ENCODE measurements at places on chromosomes 11 and 22.

GRCh38 chr11:70581991-70582885 is 183.9 kb downstream of the CTTN start:
- DNase-seq, result no peak

- no peak for DNase-seq
These were observed 73.7 kb downstream of the MN1 start for GRCh38 chr22:27727673-27728451.

GRCh38 chr22:19169002-19169946 is 9.3 kb downstream of the SLC25A1 start:
- no peak for DNase-seq

- no peak for DNase-seq
These were observed 17.1 kb upstream of the VWA5A start for GRCh38 chr11:124098141-124098540.

DNA sequence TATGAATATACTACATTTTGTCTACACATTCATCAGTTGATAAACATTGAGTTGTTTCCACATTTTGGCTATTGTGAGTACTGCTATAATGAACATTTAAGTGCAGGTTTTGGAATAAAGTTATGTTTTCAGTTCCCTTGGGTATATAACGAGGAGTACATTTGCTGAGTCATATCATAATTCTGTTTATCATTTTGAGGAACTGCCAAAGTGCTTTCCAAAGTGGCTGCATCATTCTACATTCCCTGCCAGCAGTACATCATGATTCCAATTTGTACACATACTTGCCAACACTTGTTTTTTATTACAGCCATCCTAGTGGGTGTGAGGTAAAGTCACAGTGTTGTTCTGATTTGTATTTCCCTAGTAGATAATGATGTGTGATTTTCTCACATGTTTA is 1458.6 kb upstream of the TENM4 start:
- no peak for DNase-seq

GRCh38 chr22:39527481-39527961 is 5.0 kb downstream of the RPS19BP1 start:
- DNase-seq, result no peak

GRCh38 chr11:73047773-73048371 is 94.2 kb downstream of the FCHSD2 start:
- no peak for DNase-seq

DNA sequence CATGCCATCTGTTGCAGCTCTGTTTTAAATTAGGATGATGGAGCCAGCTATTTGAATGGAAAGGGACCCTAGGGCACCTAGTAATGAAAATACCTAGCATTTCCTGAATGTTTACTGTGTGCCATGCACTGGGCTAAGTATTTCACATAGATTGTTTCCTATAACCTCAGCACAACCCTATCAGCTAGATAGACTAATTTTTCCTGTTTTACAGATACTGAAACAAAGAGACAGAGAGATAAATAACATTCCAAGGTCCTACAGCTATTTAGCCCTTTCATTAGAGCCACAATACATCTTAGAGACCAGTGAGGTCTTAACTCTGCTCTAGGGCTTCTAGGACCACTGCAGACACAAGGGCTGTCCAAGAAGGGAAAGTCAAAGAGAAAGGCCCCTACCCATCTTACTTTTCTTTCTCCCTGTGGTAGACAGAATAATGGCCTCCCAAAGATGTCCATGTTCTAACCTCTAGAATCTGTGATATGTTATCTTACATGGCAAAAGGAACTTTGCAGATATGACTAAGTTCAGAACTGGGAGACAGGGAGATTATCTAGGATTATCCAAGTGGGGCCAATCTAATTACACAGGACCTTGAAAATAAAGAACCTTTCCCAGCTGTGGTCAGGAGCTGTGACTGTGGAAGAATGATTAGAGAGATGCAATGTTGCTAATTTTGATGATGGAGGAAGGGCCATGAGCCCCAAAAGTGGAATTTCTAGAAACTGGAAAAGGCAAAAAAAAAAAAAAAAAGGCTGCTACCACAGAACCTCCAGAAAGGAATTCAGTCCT is 157.0 kb downstream of the CCDC34 start:
- no peak for DNase-seq

- DNase-seq, result no peak
These were observed 896.9 kb downstream of the KCNA4 start for GRCh38 chr11:29119707-29120618.

DNA sequence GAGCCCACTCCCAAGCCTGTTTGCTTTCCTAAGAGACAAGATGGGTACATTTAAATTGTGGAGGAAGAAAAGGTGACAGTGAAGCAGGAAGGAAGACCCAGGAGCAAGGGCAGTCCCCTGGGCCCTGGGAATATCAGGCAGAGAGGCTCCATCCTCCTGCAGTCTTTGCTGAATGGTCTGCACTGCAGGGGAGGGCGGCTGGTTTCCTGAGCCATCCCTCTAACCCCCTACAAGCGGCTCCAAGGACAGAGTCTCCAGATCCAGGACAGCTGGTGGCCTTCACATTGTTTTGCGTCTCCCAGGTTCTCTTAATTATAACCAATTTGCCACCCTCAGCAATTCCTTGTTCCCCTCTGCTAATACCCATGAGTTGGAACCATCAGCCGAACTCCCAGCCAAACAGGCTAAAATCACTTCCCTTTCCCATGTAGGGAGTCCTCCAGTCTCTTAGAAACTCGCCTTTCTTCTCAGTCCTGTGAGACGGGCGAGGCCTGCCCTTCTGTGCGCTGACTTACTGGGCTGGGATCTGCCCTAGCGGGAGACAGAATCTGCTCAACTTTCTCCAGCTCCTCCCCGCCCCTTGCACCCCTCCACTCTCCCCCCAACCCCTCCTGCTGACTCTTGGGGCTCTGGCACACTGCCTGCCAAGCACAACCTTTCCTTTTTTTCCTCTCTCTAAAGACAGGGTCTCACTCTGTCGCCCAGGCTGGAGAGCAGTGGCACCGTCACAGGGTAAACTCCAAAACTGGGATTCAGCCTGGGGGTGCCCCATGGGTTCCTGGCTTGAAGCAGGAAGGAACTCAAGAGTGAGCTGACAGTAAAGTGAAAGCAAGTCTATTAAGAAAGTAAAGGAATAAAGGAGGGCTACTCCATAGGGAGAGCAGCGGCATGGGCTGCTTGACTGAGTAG is 53.4 kb upstream of the EMID1 start:
- DNase-seq, result no peak

DNA sequence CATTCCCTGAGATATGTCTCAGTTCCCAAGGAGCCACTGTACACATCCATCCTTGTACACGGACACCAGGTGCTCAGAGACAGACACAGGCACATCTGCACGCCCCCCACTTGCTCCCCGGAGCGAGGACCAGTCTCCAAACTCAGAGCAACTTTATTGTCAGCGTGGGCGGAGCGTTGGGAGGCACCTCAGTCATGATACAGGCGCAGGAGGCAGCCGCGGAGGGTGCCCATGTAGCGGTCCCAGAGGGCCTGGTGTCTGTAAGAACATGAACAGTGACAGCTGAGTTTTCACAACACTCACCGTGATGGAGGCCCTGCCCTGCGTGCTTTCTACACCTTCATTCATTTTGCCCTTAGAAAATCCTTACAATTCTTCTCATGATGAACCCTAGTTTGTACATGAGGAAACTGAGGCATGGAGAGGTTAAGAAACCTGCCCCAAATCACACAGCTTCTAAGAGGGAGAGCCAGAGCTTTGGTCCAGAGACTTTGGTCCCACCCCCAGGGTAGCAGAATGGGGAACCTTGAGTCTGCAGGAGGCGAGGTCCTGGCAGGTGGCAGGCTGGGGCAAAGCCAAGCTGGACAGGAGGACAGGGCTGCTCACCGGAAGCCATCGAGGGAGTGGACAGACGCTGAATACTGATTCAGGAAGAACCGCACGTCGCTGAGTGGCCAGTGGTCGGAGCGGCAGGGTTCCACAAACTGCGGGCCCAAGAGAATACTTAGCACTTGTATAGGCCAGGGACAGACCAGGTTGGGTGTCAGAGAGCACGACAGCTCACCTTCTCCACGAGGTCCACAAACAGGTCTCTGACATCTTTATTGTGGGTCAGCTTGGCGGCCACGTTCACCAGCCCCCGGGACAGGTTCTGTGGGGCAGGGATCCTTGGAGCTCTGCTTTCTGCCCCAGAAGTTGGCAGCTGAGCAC is 4.2 kb downstream of the FIBP start:
- DNase-seq, result no peak

DNA sequence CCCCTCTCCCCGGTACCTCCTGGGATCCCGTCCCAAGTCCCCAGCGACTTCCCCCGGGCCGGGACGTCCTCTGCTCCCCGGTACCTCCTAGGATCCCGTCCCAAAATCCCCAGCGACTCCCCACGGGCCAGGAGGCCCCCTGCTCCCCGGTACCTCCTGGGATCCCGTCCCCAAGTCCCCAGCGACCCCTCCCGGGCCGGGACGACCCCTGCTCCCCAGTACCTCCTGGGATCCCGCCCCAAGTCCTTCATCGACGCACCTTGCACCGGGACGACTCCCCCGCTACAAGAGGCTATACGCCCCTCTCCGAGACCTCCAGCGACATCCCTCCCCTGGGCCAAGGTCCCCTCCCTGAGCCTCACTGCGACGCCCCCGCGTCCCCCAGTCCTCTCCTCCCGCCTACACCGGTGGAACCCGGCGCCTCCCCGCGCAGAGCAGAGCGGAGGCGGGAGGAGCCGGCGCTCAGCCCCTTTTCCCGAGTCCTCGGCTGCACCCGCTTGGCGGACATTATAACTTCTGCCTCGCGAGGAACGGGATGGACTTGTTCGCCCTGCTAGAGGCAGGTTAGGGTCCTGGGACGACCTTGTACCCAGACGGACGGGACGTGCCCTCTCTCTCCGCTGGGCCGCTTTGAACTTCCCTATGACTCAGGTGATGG is 912 bp downstream of the KREMEN1 start:
- DNase-seq, result no peak

DNA sequence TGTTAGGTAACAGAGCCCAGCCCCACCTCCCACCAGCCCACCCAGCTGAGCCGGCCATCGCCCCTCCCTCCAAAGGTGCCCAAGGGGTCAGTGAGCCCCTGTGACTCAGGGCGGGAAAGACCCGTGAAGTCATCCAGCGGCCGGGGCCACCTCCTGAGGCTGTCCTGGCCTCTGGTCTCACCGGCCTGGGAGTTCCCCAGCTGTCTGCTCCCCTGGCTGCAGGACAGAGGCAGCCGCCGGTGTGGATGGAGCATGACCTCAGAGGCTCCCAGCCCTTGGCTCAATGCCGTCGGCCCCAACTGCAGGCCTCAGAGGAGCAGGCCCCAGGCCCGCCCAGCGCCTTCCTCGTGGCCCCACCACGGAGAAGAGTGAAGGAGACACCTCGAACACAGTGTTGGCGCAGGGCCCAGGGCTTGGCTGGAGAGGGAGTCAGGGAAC is 28.7 kb downstream of the RPL3 start:
- DNase-seq, result no peak

DNA sequence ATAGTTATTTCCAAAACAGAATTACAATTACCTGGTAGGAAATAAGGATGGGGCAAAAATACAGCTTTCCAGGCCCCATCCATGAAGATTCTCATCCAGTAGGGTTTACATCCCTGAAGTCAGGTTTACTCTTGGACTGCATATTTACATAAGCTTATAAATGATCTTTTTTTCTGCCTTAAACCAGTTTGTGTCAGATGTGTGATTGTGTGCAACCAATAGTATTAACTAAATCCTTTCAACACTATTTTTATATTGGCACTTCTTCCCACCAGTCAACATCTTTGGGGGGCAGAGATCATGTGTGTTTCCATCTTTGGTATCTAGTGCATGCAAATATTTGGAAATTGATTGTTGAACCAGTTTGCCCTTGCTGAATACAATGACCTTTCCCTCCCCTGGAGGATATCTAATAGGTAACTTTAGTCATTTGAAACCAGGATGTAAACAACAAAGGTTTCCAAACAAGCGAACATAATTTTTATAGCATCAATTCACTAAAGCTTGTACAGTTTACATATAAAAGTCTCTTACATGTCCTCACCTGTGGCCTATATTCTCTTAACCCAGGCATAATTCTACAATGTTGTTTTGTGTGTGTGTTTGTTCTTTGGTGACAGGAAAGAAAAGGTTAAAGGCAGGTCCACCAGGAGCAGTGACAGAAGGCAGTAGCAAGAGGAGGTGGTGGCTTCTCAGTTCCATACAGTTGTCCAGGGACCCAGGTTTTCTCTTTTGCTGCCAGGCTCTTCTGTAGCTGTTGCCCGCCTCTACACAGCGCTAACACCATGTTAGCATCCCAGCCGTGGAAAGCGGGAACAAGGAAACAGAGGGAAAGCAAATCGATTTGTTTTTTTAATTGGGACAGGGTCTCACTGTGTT is 1.7 kb upstream of the ME3 start:
- no peak for DNase-seq

DNA sequence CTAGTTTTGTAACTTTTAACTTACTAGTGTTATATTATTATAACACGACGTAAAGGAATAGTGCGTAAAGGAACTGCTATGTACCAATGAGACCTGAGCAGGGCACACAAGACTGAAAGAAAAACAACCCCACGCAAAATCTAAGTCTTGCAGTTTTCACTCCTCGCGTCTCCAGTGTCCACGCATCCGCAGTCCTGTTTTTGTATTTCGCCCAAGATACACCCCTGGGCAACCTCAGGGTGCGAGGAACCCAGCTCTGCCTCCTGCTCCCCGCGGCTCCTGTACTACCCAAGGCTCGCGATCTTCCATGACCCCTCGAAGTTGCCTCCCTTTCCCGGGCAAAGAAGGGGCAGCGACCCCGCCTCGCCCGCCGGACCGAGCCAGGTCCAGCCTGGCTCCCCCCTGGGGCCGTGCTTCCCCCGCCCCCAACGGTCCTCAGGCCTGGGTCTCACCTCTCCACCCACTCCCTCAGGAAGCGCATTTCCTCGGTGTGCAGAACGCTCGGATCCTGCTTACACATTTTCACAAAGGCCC is 393 bp downstream of the ST13 start:
- DNase-seq, result no peak

DNA sequence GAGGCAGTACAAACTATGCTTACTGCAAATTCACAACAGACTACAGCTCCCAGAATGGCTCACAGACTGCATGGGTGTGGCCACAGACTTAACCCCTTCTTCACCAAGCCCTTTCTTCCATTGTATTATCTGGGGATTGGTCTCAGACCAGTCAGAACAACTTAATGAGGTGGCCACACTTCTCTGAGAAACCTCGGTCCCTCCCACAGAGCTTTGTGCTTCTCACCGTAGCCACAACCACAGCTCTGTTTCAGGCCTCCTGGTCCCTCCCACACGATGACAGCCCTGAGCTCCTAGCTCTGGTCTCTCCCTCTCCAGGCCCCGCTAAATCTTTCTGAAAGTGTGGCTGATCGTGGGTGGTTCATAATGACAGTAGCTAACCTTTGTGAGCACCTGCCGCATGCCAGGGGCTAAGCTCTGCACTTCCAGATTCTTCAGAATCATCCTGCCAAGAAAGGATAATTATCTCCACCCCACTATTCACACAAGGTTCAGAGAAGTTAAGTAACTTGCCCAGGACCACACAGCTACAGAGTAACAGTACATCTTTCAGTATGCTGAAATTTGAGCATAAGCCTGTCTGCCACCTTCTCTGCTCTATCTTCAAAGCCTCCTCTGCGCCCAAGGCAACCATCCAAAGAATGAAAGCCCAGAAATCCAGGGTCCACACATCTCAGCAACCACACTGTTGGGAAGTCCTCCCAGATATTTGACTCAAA is 5.4 kb downstream of the PDE2A start:
- no peak for DNase-seq
